Activated CD8-positive, alpha-beta memory T cell treated with anti-CD3 and anti-CD28 coated beads for 4 hours (primary cell): ENCODE measurements at places on chromosomes 1 and 21.

GRCh38 chr1:179264507-179264906 lies 29.1 kb upstream of the SOAT1 start:
- DNase-seq = no peak

- no peak for DNase-seq
Measured at GRCh38 chr1:91123319-91123718, 101.5 kb upstream of the ZNF644 start.

GRCh38 chr1:154441241-154441888 lies 36.2 kb downstream of the IL6R start:
- no peak for DNase-seq

DNA sequence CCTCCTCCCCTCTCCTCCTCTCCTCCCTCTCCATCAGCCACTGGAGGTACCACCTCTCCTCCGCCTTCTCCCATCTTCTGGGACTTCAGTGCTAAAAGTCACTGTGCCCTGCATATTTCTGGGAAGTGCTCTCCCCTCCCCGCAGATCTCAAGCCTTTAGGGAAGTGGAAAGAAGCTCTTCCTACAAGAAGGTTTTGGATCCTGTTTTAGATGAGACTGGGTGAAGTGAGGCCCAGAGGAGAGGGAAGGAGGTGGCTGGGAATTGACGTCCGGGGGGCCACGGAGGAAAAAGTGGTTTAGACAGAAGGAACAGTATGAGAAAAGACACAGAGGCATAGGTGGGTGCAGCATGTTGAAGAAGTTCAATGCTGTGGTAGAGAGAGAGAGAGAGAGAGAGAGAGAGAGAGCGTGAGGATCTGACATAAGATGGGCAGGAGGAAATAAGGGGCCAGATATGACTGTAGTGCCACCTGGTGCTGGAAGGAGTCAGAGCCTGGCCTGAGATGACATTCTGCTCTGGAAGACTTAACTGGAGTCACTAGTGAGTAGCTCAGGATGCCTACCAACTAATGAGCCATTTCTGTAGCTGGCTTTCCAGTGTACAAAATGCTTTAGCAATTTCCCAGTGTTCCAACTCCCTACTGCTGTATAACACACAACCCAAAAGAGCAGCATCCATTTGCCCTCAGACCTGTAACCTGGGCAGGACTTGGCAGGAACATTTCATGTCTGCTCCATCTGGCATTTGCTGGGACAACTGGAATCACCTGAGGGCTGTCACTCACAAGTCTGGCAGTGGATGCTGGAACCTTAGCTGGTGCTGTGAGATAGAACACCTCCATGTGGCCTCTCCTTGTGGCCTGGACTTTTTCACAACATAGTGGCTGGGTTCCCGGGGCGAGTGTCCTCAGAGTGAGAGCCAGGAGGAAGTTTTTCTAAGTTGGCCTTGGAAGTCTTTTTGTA lies 16.6 kb upstream of the ZSCAN20 start:
- DNase-seq = no peak

GRCh38 chr1:18249631-18250030 lies 142.0 kb downstream of the IGSF21 start:
- DNase-seq = no peak

GRCh38 chr1:3135073-3135702 lies 66.2 kb downstream of the PRDM16 start:
- no peak for DNase-seq

GRCh38 chr1:8873506-8874229 lies 4.8 kb downstream of the ENO1 start:
- DNase-seq = peak; percentile 84

DNA sequence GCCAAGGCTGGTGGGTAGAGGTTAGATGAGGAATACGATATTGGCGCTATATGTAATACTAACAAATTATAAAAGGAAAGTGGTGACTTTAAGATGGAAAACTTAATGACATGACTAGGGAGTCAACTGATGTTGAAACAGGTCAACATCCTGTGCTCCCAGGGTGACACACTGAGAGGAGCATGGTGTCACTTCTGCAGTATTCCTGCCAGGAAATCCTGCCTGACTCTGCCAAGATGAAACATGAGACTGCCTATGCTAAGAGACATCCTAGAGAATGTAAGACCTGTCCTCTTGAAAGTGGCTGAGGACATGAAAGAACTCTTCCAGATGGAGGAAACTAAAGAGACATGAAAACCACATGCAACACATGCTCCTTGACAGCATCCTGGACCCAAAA lies 65.0 kb upstream of the KCND3 start:
- no peak for DNase-seq

GRCh38 chr1:156464825-156465452 lies 35.6 kb downstream of the MEF2D start:
- no peak for DNase-seq

DNA sequence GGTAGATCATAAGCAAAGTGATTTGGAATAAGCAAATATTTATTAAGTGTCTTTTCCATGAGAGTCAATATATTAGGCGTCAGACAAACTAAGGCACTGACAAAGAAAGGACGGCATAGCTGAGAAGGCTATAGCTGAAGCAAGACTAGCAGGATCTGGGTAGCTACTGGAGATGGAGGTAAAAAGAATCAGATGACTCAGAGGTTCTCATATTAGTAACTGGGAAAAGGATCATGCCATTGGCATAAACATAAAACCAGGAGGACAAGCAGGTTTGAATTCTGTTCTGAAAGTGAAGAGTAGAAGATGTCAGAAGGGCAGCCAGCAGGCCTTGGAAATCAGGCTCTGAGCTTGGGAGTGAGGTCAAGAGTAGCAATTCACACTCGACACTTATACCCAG lies 531.9 kb downstream of the PTPRC start:
- DNase-seq = no peak
